Bone marrow (tissue), 2 donors: ENCODE measurements at places on chromosomes 2 and 18.

- DNase-seq = no peak
Measured at GRCh38 chr2:41722668-41723369, 325.0 kb upstream of the PKDCC start.

- DNase-seq = no peak
Measured at GRCh38 chr18:22001912-22002487, 167.4 kb upstream of the GATA6 start.

DNA sequence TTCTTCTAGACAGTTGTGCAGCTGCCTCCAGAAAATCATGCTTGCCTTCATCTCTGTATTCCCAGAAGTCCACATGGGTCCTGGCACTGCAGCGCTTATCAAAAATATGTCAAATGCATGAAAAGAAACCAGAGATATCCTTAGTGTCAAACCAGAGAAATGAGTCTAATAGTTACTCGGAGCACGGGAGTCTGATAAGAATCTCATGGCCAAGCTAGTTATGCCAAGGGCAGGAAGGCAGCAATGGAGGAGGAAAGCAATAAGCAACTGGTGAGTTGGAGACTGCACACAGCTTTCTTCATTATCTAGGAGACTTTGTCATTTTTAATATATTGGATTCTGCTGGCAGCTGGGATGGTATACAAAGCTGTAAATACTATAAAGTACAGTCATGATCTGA lies 38.6 kb downstream of the TRIB2 start:
- DNase-seq = no peak

- DNase-seq = no peak
Measured at GRCh38 chr2:196206804-196207203, 35.4 kb upstream of the STK17B start.

GRCh38 chr2:172484253-172484652 lies 56.9 kb downstream of the ITGA6 start:
- DNase-seq = no peak

DNA sequence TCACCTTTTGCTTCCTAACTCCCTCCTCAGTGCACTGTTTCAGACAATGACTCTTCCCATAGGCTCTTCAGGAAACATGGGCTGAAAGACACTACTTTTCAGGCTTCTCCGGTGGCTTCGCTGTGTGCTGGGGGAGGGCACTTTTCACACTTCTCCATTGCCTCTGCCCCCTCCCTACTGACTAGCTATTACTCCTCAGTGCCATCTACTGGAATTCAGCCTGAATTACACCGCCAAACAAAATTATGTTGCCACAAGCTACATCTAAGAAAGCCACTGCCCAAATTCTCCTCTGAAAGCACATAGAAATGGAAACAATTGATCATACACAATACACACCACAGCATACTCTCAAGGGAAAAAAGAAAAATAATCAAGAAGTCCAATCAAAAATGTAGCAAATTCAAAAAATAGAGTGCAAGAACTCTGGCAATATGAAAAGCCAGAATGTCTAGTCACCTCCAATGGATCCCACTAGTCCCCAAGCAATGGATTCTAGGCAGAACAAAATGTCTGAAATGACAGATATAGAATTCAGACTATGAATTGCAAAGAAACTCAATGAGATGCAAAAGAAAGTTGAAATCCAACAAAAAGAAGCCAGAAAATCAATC lies 1139.4 kb upstream of the GYPC start:
- no peak for DNase-seq

DNA sequence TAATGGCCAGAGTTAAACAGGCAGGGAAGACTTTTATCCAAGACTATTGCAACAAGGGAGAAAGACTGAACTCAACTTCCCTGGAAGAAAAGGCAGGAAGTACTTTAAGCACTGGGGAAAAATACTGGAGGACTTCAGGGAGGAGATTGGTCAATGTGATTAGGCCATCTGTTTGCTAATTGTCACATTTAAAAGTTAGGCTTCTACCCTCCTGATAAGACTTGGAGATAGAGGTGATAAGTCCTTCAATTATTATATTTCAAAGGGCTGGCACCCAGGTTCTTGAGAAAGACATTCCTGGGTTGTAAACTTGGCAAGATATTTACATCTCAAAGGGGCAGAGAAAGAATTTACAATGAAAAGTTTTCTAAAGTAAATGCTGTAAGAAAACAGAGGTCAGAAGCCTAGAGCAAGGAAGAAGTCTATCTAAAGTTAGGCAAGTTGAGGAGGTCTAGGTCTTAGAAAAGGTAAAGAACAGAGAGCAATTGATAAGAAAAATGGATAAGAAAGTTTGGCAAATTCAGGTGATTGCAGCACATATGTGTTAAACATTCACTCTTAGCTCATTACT lies 48.4 kb downstream of the DTNA start:
- DNase-seq = no peak

- DNase-seq = no peak
Measured at GRCh38 chr2:241538838-241539615, 19.5 kb upstream of the BOK start.

DNA sequence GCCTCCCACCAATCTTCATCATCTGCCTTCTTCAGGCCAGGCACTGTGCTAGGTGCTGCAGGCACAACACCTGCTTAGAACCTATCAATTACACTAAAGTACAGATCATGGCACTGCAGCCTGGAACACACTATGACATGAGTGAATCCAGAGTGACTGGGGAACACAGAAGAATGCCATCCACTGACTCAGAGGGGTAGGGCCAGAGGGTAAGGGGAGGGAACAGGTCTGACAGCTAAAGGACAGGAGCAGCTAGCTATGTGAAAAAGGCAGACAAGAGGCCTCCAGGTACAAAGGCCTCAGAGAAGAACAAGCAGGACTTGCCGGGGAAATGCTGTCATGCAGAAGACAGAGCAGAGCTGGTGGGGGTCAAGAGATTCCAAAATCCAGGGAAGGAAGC lies 53.3 kb upstream of the ACAA2 start:
- DNase-seq = no peak

- DNase-seq = no peak
Measured at GRCh38 chr2:117977696-117978095, 36.2 kb downstream of the CCDC93 start.

GRCh38 chr2:191946471-191947182 lies 99.7 kb upstream of the CAVIN2 start:
- no peak for DNase-seq

DNA sequence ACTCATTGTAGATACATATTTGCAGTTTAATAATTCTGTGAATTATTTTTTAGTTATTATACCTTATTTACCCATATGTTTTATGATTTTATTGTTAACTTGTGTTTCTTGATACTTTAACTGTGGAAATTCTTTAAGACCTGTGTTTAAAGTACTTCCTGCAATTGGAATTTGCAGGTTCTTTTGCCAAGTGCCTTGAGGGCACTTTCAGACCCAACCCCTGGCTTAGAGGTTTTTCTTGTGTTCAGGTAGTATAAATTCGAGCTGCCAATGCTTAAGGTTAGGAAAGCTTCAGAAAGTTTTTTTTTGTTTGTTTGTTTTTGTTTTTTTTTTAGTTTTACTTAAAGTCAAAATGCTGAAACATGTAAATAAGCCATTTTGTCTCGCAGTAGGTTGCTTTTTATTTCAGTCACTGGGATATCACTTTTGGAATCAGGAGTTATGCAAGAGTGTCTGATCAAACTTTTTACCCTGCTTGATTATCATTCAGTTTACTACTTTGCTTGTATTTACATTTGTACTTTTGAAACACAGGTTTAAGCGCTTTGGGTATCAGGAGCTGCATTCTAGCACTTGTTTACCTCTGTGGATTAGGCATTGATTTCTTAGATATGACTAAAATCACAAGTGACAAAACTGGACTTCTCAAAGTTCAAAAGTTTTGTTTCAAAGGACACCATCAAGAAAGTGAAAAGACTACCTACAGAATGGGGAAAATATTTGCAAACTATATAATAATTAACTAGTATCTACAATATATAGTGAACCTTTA lies 31.8 kb downstream of the TDRD15 start:
- DNase-seq = no peak

- no peak for DNase-seq
Measured at GRCh38 chr2:166419616-166419934, 43.8 kb upstream of the SCN9A start.

- DNase-seq = no peak
Measured at GRCh38 chr2:7377916-7378569, 460.8 kb downstream of the RNF144A start.

- no peak for DNase-seq
Measured at GRCh38 chr18:63731215-63731614, 28.5 kb downstream of the SERPINB11 start.

DNA sequence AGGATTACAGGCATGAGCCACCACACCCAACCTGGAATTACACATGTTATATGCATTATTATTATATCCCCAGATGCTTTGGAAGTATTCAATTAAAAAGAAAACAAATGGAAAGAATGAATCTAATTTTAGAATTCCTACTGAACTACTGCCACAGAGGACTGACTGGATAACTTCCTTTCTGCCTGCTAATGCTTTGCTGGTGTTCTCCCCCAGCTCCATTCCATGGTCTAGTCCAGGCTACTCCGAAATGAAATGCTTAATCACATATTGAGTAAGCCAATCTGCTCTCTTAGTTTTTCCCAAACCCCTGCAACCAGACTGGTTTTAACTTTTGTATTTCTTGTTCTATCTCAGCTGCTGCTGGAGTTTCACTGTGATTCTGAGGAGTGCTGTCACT lies 519.1 kb downstream of the SOX11 start:
- no peak for DNase-seq

- no peak for DNase-seq
Measured at GRCh38 chr2:239760596-239760995, 264.5 kb downstream of the NDUFA10 start.

- no peak for DNase-seq
Measured at GRCh38 chr2:149410701-149411484, 80.5 kb downstream of the LYPD6 start.

GRCh38 chr18:78642296-78642951 lies 337.2 kb upstream of the SALL3 start:
- no peak for DNase-seq

- no peak for DNase-seq
Measured at GRCh38 chr2:178066890-178067669, 5.5 kb downstream of the PDE11A start.

DNA sequence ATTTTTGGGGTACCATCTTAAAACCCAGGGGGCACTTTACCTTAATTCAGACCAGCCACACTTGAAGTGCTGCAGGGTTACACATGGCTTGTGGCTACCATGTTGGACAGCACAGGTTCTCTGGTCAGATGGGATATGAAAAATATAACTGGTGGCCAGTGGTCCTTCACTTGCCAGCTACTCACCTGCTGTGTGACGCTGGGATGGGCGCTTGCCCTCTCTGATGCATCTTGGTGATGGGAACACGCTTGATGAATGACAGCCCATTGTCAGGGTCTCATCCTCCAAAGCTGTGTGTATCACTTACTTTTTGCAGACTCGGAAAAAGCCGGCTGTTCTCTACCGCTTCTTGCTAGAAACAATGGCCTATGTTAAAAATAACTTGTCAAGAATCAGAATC lies 22.5 kb downstream of the HJURP start:
- DNase-seq = no peak

DNA sequence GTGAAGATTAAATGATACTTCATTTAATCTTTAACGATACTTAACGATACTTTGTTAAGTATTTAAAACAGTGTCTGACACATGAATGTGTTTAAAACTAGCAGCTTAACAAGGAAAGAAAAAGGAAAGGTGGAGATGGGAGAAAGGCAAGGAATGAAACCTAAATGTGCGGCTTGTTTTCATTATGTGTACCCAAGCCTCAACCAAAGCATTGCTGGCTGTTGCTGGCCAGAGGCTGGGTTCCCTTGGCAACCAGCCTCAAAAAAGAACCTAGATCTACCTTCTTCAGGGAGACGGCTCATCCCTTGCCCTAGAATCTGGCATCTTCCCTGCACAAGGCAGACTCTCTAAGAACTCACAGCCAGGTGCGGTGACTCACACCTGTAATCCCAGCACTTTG lies 13.8 kb upstream of the PCBP1 start:
- no peak for DNase-seq

DNA sequence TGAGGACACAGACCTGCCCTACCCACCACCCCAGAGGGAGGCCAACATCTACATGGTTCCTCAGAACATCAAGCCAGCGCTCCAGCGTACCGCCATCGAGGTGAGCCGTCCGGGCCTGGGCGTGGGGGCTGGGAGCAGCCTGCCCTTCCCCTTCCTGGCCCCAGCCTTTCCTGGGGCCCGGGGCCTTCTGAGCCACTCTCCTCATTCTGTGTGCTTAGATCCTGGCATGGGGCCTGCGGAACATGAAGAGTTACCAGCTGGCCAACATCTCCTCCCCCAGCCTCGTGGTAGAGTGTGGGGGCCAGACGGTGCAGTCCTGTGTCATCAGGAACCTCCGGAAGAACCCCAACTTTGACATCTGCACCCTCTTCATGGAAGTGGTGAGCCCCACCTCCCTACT lies 157.9 kb downstream of the DYSF start:
- DNase-seq = no peak

GRCh38 chr2:133674066-133674432 lies 105.8 kb upstream of the NCKAP5 start:
- DNase-seq = no peak

DNA sequence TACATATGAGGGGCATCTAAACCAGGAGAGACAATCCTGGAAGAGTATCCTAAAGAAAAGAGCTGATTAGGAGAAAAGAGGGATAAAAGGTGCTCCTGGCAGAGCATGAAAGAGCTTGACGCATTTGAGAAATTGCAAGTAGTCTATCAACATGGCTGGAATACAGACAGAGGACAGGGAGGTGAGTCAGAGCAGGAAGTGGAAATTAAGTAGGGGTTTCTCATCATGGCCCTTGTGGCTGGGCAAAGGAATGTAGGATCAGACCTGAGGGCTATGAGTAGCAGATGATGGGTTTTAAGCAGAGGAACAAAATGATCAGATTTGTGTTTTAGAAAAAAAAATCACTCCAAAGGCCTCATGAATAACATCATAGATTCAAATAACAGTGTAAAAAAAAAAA lies 49.2 kb upstream of the UGP2 start:
- no peak for DNase-seq
